Cerebellar nuclear complex (tissue), 1 donor: ENCODE measurements at places on chromosomes 4 and X.

DNA sequence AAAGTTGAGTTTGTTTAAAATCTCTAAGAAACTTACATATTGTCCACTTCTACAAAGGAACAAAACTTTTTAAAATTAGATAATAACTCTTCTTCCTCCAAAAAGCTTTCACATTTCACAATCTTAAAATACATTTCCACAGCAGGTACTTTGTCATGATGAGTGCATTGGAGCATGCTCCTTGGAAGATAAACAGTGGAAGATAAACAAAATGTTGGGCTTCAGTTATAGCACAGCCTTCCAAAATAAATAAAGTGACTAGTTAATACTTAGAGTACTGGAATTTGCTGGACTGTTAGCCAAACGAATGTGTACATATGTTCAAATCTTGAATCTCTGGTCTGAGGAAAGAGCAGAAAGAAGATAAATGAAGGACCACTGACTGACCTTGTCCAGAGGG lies 54.9 kb upstream of the PDE5A start:
- no peak for DNase-seq

- DNase-seq, result no peak
These were observed 136.5 kb downstream of the RTL3 start for GRCh38 chrX:78522601-78523000.

- DNase-seq, result no peak
These were observed 439.2 kb downstream of the ARHGAP24 start for GRCh38 chr4:85913931-85914694.

- DNase-seq, result no peak
These were observed 21.8 kb downstream of the TLR2 start for GRCh38 chr4:153705743-153706468.

DNA sequence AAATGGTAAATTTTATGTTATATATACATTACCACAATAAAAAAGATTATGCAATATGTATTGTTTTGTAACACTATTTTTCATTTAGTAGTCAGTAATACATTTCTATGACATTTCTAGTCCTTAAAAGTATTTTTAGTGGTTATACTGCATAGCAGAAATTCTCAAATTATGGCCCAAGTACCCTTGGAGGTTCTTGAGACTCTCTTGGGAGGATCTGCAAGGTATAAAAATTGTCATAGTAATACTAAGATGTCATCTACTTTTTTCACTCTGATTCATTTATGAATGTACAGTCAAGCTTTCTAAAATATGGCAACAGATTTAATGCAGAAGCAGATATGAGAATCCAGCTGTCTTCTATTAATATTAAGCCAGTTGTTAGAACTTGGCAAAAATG lies 138.6 kb upstream of the NAP1L5 start:
- no peak for DNase-seq

GRCh38 chrX:3443184-3443583 lies 96.7 kb upstream of the MXRA5 start:
- DNase-seq, result no peak

GRCh38 chr4:41873380-41874295 lies 61.6 kb upstream of the TMEM33 start:
- DNase-seq, result no peak

- no peak for DNase-seq
These were observed 25.5 kb upstream of the LRCH2 start for GRCh38 chrX:115259238-115259875.

DNA sequence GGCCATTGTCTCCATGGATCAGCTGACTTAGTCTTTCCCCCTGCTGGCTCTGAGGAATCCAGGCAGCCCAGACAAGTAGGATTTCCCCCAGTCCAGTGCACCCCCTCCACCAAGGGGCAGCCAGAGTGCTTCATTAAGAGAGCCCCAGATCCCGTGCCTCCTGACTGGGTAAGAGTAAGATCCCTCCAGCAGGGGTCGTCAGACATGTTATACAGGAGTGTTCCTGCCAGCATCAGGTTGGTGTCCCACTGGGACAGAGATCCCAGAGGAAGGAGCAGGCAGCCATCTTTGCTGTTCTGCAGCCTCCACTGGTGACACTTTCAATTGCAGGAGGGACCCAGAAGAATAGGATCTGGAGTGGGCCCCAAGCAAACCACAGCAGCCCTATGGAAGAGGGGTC lies 29.0 kb upstream of the INPP4B start:
- DNase-seq, result no peak
